CD4-positive, alpha-beta T cell treated with Interleukin-12 subunit alpha and Interleukin-12 subunit beta, for 1 hour (primary cell): ENCODE measurements at places on chromosomes 5 and 9.

DNA sequence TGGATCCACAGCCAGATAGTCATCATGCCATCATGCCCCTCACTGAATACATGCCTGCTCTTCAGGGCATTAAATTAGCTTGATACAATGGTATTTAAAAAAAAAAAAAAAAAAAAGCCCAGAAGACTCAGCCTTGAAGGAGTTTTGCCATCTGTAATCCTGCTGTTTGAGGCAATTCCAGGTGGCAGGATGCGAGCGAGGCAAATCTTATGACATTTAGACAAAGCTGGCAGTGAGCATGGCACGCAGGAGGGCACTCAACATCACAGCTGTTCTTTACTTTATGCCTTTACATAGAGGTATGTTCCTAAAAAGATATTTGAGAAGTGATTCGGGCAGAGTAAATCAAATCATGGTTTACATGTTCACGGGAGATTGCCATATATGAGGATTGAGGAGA is 692.0 kb upstream of the DMAC1 start:
- no peak for DNase-seq

GRCh38 chr9:123346026-123346425 is 10.0 kb upstream of the CRB2 start:
- no peak for DNase-seq

DNA sequence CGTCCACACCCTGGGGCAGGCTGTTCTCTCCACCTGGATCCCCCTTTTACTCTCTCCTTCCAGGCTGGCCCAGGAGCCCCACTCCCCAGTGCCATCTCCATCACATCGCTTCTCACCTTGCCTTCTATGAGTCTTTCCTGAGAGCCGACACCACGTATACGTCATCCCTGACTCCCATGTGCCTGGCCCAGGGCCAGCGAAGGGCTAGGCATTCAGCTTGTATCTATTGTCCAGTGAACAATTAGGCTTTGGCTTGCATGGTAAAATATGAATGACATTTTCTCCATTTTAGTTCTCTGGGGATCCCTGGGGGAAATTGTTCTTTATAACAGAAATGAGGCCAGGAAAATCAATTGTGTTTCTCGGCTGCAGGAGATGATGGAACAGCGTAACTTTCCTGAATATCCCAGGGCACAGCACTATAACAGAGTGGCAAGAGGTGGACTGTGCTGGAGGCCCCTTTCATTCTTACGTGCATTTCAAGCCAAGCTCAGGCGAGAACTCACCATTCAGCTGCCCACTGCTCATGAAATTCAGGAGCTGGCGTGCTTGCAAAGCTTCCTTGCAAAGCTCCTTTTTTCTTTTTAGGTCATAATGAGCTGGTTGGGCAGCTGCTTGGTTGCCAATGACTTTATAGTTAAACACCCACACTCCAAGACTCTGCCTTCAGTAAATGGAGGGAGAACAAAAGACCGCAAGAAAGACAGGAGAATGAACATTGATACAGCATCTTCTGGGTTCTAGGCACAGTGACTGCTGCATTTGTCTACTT is 37.7 kb downstream of the NSG2 start:
- no peak for DNase-seq

DNA sequence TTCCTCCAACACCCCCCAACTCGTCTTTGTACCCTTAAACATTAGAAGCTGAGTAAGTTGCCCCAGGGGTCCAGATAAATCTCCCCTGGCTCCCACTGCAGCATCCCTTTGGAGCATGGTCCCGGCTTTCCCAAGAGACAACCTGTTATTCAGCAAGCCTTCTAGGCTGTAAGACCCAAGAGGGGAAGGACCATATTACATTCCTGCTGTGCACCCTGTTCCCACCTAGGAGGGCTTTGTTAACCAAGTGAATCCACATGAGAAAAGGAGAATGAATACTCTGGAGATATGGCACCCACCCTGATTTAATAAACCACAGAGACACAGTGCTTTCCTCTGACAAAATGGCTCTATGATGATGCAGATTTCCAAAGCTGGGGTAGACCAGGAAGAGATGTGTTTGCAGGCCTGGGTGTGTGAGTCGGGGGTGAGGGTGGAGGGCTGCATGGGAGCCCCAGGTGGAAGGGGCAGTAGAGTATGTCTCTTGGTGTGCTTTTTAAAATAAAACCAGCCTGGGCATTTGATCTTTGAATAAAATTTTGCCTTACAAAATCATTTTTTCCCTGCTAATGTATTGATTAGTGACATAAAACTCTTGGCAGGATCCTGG is 325.2 kb downstream of the DRD1 start:
- no peak for DNase-seq

- no peak for DNase-seq
Observed at GRCh38 chr5:127303404-127303803, 12.8 kb downstream of the MEGF10 start.

DNA sequence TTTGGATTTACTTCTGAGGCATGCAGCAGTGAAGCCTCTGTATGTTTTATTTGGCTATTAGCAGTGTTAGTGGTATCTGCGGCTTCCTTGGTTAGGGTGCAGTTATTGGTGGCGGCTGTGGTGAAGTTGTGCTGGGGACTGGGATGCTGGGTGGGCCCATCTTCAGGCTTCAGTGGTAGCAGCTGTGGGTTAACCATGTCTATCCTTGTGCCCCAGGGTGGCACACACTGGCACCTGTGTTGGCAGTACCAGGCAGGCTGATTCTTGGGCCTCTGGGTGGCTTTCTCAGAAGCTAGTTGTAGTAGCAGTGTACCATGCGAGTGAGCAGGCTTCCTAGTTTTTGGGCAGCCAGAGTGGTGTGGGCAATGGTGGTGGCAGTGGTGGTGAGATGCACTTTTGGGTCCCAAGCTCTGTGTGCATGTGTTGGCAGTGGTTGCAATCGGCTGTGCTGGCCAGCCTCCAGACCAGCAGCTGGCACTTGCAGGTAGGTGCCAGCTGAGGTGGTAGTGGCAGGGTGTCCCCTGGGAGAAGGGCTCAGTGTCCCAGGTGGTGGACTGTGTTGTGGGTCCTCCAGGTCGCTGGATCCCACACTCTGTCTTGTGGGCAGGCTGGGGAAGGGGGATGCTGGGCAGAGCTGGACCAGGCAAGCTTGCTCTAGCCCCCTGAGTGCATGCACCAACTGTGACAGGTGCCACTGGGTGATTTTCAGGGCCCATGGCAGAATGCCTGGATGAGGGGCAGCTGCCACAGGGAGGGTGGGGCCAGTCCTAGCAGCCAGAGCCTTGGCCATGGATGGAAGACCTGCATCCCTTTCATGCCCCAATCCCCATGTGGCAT is 13.6 kb downstream of the AHRR start:
- no peak for DNase-seq

GRCh38 chr5:104594850-104595249 is 1032.3 kb upstream of the NUDT12 start:
- DNase-seq, result no peak

DNA sequence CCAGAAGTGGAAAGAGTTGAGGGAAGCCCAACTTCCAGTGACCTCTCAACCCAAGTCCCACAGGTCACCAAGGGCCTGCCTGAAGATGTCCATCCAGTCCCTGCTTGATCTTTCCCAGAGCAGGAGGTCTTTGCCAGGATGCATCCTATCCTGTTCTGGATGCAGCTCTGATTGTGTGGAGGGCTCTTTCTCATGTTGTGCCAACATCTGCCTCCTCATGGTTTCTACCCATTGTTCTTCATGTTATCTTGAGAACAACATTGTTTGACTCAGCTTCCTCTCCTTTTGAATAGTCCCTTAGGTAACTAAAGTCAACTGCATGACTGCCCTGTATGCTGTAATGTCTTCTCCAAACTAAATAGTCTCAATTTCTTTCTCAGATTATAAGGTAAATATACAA is 169.3 kb downstream of the CCDC192 start:
- no peak for DNase-seq

- no peak for DNase-seq
Observed at GRCh38 chr5:14240359-14240758, 97.2 kb downstream of the TRIO start.

DNA sequence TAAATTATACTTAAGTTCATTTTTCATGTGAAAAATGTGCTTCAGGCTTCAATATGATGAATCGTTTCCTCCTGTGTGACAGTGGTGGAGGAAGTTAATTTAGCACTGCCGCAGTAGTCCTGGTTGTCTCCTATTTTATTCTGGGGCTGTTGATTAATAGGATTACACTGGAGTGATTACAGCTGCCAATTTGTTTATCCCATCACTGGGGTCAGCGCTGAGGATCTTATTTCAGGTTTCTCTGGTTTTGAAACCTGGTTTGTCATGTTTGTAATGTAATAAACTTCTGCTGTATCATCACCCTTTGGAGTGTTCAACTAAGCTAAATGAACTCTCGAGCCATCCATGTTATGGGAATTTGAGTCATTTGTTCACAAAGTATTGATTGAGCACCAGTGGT is 241.7 kb upstream of the KCNN2 start:
- no peak for DNase-seq

GRCh38 chr5:146055432-146055831 is 49.9 kb downstream of the PLAC8L1 start:
- no peak for DNase-seq

DNA sequence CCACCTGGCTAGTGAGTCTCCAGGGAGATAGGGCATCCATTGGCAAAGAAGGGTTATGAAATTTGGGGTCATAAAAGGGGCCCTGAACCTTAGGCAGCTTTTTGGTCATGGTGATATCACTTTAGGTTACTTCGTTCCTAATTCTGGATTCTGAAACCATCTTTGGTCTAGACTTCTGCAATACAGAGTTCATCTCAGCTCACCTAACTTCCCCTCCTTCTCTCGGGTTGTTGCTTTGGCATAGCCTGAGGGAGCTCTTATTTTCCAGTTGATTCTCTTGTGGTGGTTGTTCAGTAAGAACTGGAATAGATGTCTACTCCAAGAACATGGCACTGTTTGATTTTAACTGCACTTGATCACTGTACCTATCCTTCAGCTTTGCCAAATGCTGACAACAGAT is 148.9 kb upstream of the RUSC2 start:
- DNase-seq, result no peak

DNA sequence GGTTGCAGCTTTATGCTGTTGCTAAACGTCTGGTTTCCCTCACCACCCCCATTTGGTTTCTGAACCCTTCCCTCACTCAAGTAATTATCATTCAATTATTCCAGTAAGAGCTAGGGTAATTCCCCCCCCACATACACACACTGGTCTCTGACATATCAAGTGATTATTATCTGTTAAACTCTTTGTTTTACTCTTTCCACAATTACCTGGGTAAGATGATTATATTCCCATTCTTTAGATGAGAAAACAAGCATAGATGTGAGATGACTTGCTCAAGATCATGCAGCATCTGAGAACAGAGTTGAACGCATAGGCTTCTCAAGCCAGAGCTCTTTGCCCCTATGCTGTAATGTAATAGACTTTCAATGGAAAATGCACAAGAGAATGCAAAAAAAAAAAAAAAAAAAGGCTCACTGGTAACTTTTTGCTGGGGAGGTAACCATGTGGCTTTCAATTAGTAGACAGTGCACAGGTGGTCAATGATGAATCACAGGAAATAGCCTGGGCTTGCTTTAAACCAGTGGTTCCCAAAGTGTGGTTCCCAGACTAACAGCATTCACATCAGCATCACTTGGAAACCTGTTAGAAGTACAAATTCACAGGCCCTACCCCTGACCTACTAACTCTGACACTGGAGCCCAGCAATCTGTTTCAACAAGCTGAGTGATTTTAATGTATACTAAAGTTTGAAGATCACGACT is 87.6 kb downstream of the PIK3R1 start:
- DNase-seq, result no peak

DNA sequence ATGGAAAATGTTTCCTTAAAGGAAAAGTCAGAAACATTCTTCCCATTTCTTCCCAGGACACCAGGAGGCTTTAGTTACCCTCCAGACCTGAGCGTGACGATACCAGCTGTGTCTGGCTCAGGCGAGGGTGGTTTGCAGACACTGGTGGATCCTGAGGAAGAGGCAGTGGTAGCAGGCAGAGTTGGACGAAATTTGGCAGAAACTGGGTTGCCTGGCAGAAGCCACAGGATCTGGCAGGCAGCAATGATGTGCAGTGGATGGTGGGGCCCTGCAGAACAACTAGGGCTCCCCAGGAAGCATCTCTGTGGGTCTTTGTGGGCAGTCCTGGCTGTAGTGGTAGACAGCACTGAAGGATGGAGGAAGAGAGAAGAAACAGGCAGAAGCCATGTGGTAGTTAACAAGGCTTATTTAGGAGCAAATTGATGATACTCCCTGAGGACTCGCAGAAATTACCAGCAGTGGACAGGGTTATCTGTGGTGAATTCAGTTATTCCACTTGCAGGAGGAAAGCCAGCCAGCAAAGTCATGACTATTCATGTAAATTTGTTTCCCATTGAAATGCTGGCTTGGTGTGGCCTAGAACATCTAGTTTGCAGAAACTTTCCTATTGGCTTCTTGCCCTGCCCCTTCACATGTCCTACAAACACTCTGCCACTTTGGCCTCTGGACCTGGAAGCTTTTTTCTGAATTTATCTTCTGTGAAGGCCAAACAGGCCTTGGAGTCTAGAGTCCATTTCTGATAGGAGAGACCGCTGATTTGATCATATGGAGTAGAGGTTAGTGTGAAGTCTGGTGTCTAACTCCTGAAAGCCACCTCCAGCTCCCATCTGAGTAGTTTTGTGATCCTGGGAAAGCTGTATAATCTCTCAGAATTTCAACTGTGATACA is 212.0 kb downstream of the DMRT2 start:
- no peak for DNase-seq

DNA sequence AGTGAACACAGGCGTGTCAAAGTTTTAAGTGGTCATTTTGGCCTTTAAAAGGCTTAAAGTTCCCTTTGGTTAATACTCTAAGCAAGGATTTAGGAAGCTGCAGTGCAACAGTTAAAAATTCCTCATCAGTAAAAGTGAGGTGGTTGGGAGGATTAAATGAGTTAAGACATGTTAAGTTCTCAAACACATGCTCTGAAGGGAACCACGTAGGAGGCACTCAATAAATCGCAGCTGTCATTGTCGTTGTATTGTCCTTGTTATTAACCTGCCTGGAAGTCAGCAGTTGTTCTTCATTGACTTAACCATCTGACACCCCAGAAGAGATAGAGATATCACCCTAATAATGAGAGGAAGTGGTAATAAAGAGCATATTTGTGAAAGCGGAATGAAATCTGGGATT is 247.5 kb downstream of the MARCHF11 start:
- no peak for DNase-seq

- no peak for DNase-seq
Observed at GRCh38 chr9:6218099-6218502, 2.5 kb downstream of the IL33 start.

GRCh38 chr5:143360755-143361154 is 42.7 kb downstream of the NR3C1 start:
- DNase-seq, result no peak

GRCh38 chr9:124513376-124513994 is 6.3 kb upstream of the NR5A1 start:
- DNase-seq, result no peak

DNA sequence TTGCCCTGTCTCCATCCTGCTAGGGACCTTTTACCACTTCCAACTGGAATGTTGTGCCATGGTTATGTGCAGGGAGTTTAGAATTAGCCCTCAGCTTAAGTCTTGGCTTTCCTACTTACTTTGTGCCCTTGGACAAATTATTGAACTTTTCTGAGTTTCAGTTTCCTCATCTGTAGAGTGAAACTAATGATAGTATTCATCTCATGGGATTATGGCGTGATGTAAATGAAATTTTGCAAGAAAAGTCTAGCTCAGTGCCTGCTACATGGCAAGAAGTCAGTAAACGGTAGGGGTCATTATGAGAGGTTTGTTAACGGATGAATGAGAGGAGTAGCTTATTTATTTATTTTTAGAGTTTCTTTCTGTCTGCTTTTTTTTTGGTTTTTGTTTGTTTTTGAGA is 1.8 kb downstream of the MVB12B start:
- no peak for DNase-seq

- DNase-seq, result no peak
Observed at GRCh38 chr9:125626187-125626586, 80.8 kb downstream of the MAPKAP1 start.
